A549 treated with Mapracorat at 1 μM for 4 hours (cell line): ENCODE measurements at places on chromosomes 3 and 15. TPM values are rescaled to one million over a fixed set of nuclear protein-coding genes. Genes with fewer than 3 reads are reported as not detected.

The FGF12 gene
- 0.44 to 1.1 TPM (median 0.68 TPM) in 5 replicates for total RNA-seq

The IQCF5 gene
- total RNA-seq: not detected in 5 replicates

The SLC2A2 gene
- not detected in 5 replicates for total RNA-seq

The ELL3 gene
- total RNA-seq: 0.97 to 2.2 TPM (median 1.4 TPM) in 5 replicates

The GXYLT2 gene
- total RNA-seq: 1.1 to 1.4 TPM (median 1.4 TPM) in 5 replicates

The CA12 gene
- total RNA-seq: 156 to 188 TPM (median 179 TPM) in 5 replicates

The PCLAF gene
- 138 to 270 TPM (median 150 TPM) in 5 replicates for total RNA-seq

The CCDC39 gene
- total RNA-seq: not detected in 5 replicates

The PRC1 gene
- 184 to 223 TPM (median 205 TPM) in 5 replicates for total RNA-seq

The OR5K2 gene
- total RNA-seq: not detected in 5 replicates

The GOLGA6L10 gene
- 0.34 to 0.94 TPM (median 0.48 TPM) in 5 replicates for total RNA-seq

The ACP3 gene
- total RNA-seq: 0.07 to 0.08 TPM in 2 of 5 replicates, not detected in the others

The ITIH1 gene
- not detected in 5 replicates for total RNA-seq

The CFAP44 gene
- 1.1 to 1.8 TPM (median 1.4 TPM) in 5 replicates for total RNA-seq

The STARD5 gene
- 1.5 to 2.1 TPM (median 1.8 TPM) in 5 replicates for total RNA-seq

The VGLL3 gene
- 5.1 to 15.1 TPM (median 9.3 TPM) in 5 replicates for total RNA-seq

The LDHAL6B gene
- total RNA-seq: not detected in 5 replicates

The TRIM42 gene
- not detected in 5 replicates for total RNA-seq

The CAPN3 gene
- 0.21 to 0.40 TPM (median 0.27 TPM) in 5 replicates for total RNA-seq

The ITGA11 gene
- total RNA-seq: 2.4 to 7.0 TPM (median 5.0 TPM) in 5 replicates

The DCLK3 gene
- total RNA-seq: not detected in 5 replicates

The TUSC7 gene
- total RNA-seq: not detected in 5 replicates

The ZNF860 gene
- total RNA-seq: 1.1 to 1.4 TPM (median 1.2 TPM) in 5 replicates

The SLC9C1 gene
- not detected in 5 replicates for total RNA-seq

The PROS1 gene
- 9.8 to 13.3 TPM (median 11.4 TPM) in 5 replicates for total RNA-seq

The CRYGS gene
- total RNA-seq: 0.80 to 0.95 TPM (median 0.83 TPM) in 5 replicates

The CCDC33 gene
- 6.7 to 8.9 TPM (median 7.2 TPM) in 5 replicates for total RNA-seq

The SPATA12 gene
- 0.36 to 0.62 TPM (median 0.37 TPM) in 5 replicates for total RNA-seq

The RBP2 gene
- total RNA-seq: not detected in 5 replicates

The STRIT1 gene
- not detected in 5 replicates for total RNA-seq

The GOLGA8R gene
- 0.17 to 0.26 TPM (median 0.22 TPM) in 4 of 5 replicates, not detected in the other for total RNA-seq

The SCN11A gene
- total RNA-seq: 0.02 TPM in 1 of 5 replicates, not detected in the others

The C3orf52 gene
- 11.1 to 14.1 TPM (median 12.4 TPM) in 5 replicates for total RNA-seq

The ABTB1 gene
- total RNA-seq: 10.9 to 18.5 TPM (median 16.5 TPM) in 5 replicates

The IMPG2 gene
- total RNA-seq: 0.01 to 0.02 TPM (median 0.02 TPM) in 3 of 5 replicates, not detected in the others

The CAPN7 gene
- 20.6 to 28.1 TPM (median 26.6 TPM) in 5 replicates for total RNA-seq

The TATDN2 gene
- 31.1 to 36.7 TPM (median 33.8 TPM) in 5 replicates for total RNA-seq

The SUCNR1 gene
- total RNA-seq: 0.06 to 0.16 TPM (median 0.12 TPM) in 5 replicates

The ISLR2 gene
- 0.11 to 0.27 TPM (median 0.17 TPM) in 4 of 5 replicates, not detected in the other for total RNA-seq

The COL6A5 gene
- 0.05 TPM in 1 of 5 replicates, not detected in the others for total RNA-seq

The CFAP91 gene
- 0.15 to 0.43 TPM (median 0.24 TPM) in 4 of 5 replicates, not detected in the other for total RNA-seq

The PLA2G4D gene
- total RNA-seq: not detected in 5 replicates

The WNT7A gene
- 0.04 to 0.20 TPM (median 0.10 TPM) in 5 replicates for total RNA-seq

The MASP1 gene
- total RNA-seq: not detected in 5 replicates

The CCRL2 gene
- total RNA-seq: 0.07 to 0.17 TPM (median 0.11 TPM) in 4 of 5 replicates, not detected in the other

The DCP1A gene
- 5.7 to 7.7 TPM (median 6.9 TPM) in 5 replicates for total RNA-seq

The LXN gene
- 52.7 to 66.9 TPM (median 53.5 TPM) in 5 replicates for total RNA-seq

The TMEM40 gene
- 0.13 to 0.43 TPM (median 0.20 TPM) in 5 replicates for total RNA-seq

The RASL12 gene
- 0.10 to 0.16 TPM (median 0.12 TPM) in 5 replicates for total RNA-seq

The RYR3 gene
- 0.08 to 0.22 TPM (median 0.09 TPM) in 3 of 5 replicates, not detected in the others for total RNA-seq

The WDR93 gene
- 0.07 to 0.25 TPM (median 0.19 TPM) in 5 replicates for total RNA-seq
